OCI-LY7 (cell line): ENCODE measurements at places on chromosomes 2 and 18. TPM values are rescaled to one million over a fixed set of nuclear protein-coding genes. Genes with fewer than 3 reads are reported as not detected.

DNA sequence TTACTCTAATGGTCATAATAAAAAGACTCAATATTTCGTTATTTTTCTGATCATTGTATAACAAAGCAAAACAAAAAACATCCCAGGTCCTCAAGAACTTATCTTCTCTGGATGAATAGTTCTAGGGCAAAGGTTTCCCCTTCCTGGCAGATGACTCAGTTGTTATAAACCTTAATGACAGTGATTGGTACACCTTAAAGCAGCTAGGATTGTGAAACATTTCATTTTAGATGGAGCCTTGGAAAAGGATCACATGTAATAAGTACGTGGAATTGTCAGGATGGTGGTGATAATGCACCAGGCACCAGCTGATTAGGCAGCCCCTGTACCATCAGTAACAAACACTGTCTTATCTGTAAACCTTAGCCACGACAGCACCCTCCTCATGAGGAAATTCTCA is 47.2 kb downstream of the MEP1B start:
- no peak for DNase-seq

DNA sequence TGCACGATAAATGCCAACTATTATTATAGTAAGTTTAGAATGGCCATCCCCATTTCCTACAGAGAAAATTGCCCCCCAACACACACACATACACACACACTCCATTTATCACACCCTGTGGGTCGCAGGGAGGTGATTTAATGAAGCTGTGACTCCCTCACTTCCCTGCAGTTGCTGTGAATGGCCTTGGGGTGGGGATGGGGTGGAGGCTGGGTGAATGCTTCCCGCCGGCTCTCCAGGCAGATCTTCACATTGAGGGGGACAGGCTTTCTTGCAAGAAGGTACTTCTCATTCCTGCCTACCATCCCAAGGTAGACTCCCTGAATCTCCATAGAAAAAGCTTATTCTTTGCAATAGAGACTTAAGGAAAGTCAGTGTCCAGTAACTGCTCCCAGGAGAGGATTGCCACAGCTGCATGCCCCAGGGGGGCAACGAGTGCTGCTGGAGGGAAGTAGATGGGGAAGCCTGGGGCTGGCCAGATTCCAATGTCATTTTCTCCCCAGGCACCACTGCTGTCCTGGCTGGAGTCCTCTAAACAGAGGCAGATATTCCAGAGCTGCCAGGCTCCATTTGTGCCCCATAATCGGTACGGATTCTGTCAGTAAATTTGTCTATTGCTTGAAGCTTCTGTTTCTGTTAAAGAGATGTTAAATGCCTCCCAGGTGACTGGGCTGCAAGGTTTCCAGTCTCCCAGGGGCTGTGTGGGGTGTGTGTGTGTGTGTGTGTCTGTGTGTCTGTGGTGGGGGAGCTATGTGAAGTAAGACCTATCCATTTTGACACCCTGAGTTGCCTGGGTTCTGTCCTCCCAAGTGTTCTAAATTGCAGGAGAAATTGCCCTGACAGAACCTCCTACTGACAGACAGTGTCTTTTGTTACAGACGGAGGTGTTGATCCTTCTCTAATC is 265.5 kb downstream of the SRBD1 start:
- no peak for DNase-seq

SOX11 gene
- 13.0 and 14.8 TPM in 2 replicates for total RNA-seq

ITGB6 gene
- not detected in 2 replicates for total RNA-seq

GRCh38 chr2:10239561-10239967 is 63.1 kb upstream of the HPCAL1 start:
- DNase-seq: no peak

DNA sequence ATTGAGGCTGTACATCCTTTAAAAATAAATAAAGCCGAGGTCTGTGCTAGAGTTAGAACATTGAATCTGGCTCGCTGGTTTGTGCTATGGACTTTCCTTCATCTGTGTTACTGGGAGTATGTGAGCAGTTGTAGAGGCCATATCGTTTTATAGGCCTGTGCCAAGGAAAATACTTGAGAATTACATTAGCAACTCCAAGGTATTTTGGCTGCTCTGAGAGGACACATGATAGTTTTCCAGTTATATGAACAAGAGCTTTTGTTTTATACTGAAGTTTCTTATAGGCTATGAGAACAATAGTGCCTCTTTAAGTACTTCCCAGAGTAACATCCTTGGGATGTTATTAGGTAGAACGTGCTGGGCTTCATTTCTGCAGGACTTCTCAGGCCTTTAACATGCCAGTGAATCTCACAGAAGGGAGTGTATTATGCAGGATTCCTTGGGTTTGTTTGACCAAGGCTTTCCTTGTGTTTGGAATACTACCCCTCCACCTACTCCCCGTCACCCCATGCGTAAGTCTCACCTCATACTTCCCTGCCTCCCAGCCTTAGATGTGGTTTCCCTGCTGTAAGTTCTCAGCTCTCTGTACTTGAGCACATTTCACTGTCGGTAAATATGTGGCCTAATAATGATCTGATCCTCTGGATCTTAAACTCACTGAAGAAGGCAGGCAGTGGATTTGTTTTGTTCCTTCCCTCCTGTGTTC is 21.0 kb downstream of the TCF7L1 start:
- no peak for DNase-seq

GRCh38 chr2:67840460-67841068 is 222.2 kb downstream of the C1D start:
- DNase-seq: peak; percentile 65

SGPP2 gene
- total RNA-seq: not detected in 2 replicates

DNA sequence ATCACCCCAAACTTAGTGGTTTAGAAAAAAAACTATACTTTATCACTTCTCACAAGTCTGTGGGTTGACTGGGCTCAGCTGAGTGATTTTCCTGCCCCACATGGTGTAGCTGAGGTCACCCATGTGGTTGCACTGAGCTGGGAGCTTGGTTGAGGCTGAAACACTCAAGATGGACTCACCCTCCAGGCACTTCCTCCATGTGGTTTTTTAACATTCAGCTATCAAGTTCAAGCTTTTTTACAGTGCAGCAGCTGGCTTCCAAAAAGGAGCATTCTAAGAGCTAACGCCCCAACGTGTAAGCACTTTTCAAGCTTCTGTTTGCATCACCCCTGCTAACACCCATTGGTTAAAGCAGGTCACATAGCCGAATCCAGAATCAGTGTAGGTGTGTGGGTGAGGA is 105.9 kb upstream of the CREB1 start:
- no peak for DNase-seq

DNA sequence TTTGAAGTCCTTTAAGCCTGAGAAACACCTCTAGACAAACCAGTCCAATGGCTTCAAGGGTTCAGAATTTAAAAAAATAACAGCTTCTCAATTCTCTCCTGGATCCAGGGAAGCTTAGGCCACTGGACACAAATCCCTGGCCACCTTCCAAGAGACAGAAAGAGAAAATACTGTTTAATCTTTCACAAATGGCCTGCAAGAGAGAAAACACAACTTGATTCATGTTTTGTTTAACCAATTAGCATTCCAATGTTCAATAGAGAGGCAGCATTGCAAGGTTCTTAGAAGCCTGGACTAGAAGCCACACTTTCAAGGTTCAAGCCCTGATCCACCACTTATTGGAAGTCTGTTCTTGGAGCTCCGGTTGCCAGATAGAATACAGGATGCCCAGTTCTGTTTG is 109.0 kb upstream of the PARD3B start:
- no peak for DNase-seq

DNA sequence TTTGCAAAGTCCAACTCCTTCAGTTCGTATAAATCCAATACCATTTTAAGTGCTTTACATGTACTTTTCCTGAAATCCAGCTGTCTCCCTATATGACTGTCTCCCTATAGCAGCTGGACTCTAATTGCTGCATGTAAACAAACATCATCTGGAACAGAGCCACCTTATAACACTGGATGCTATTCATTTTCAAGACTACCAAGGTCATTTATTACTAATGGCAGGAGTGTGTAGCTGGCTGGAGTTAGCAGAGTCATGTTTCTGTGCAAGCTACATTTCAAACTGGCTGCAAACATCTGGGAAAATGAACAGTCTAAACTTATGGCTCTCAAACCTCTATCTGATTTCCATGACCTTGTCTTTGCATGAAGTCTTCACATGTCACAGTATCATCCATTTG is 575.2 kb downstream of the PIK3C3 start:
- DNase-seq: no peak

MRPS5 gene
- 90.2 and 100 TPM in 2 replicates for total RNA-seq

SEPTIN10 gene
- not detected in 2 replicates for total RNA-seq

DNA sequence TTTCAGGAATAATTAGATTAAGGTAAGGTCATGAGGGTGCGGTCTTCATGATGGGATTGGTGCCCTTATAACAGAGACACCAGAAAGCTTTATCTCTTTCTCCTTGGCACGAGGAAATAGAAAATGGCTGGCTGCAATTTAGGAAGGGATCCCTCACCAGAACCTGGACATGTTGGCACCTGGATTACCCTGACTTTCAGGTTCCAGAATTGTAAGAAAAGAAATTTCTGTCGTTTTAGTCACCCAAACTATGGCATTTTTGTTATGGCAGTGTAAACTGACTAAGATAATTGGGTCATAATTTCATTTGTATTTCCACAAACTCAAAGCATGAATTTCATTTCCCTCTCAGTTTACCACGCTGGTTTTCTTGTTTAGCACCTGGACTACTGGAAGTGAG is 473.6 kb downstream of the PTH2R start:
- no peak for DNase-seq

CPO gene
- total RNA-seq: not detected in 2 replicates

- DNase-seq: peak; percentile 28
Observed at GRCh38 chr2:32168513-32168912, 2.8 kb downstream of the SLC30A6 start.

DNA sequence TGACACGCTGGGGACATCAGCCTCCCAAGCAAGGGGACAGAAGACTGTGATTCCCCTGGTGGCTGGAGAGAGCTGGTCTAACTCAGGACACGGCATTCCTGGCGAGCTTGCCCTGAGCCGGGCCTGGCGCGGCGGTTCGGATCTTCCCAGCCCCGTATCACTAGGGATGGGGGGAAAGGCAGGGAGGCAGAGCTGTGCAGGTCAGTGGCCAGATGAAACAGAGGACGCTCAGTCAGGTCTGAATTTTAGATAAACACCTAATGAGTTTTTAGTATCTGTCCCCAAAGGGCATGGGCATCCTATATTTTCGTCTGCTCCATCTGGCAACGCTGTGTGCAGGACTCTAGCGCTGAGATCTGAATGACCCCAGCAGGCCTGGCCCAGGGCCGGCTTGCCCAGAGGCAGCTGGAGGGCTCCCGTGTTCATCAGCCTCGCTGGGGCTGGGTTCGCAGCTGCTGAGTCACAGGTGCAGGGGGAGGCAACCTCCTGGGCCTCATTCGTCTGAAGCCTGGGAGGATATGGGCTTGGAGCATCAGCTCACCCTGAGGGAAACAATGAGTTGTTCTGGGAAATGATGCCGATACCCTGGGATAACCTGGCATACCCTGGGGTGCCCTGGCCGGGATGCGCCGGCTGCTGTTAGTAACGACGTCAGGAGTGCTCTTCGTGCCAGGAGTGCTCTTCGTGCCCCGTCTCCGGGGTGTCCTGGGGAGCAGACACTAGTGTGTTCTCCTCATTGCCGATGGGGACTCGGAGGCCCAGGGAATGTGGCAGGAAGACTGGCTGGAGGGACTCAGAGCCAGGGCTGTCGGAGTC is 48.1 kb upstream of the HPCAL1 start:
- DNase-seq: no peak

MTCL1 gene
- 159 and 170 TPM in 2 replicates for total RNA-seq

ASTL gene
- total RNA-seq: 0.49 TPM in 1 of 2 replicates, not detected in the other

GRCh38 chr2:172859581-172860335 is 124.1 kb downstream of the RAPGEF4 start:
- no peak for DNase-seq

GRCh38 chr2:44233450-44234128 is 41.7 kb upstream of the SLC3A1 start:
- no peak for DNase-seq

NXPH2 gene
- total RNA-seq: not detected in 2 replicates

PTPRN gene
- not detected in 2 replicates for total RNA-seq

GRCh38 chr18:58756596-58757240 is 85.5 kb downstream of the MALT1 start:
- DNase-seq: no peak

DNA sequence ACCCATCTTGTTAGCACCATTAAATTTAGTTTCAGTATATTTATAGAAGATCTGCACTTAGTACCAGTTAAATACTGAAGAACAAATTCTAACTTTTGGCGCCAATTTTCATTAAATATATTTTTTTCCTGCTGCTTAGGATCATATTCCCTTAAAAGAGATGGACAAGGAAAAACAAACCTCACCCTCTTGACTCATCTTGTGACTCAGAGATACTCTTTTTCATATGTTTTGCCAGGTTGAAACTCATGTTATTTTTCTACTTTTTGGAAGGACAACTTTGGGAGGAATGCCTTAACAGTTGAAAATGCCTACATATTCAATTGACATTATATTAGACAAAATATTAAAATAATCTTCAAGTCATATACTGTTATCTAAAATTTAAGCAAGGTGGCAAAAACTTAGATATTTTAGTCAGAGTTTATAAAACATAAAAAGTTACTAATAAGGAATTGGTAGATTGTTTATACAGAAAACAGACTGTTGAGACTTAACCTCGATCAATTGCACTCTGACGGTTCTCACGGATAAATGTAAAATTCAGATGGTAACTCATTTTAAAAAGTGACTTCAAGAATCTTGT is 36.2 kb downstream of the PNO1 start:
- DNase-seq: no peak

GRCh38 chr2:207505171-207505570 is 24.6 kb upstream of the CREB1 start:
- no peak for DNase-seq

GRCh38 chr18:61893971-61894750 is 1.4 kb upstream of the RNF152 start:
- no peak for DNase-seq

NTSR2 gene
- total RNA-seq: not detected in 2 replicates
